ENCODE measurements at places on chromosomes 13 and 19.

DNA sequence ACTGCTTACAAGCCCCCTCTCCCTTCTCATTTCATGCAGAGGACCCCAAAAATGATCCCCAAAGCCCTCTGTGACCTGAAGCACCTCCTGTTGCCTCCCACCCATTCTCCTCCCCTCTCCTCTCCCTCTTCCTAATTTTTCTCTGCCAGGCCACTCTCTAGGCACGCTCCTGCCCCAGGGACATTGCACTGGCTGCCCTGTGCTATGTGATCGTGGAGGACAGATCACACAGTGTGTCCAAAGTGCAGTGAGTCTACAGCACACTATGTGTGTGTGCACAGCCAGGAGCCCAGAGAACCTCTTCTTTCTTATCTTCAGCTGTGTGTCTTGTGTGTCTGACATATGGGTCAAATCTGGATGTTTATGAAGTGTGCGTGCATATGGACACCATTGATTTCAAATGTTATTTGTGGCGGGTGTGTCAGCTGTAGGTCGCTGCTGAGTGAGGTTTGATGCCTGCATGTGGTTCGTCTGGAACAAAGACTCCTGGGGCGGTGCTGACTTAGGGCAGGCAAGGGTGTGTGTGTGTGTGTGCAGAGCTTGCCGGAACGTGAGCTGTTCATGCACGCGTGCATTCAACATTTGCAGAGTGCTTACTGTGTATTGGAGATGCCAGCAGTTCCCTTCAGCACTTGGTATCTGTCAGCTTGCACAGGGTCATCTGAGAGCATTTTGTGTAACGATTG lies 2.1 kb upstream of the KLHL26 start:
- no peak for DNase-seq

- DNase-seq: no peak
Observed at GRCh38 chr19:15843203-15843893, 27.9 kb upstream of the OR10H1 start.

DNA sequence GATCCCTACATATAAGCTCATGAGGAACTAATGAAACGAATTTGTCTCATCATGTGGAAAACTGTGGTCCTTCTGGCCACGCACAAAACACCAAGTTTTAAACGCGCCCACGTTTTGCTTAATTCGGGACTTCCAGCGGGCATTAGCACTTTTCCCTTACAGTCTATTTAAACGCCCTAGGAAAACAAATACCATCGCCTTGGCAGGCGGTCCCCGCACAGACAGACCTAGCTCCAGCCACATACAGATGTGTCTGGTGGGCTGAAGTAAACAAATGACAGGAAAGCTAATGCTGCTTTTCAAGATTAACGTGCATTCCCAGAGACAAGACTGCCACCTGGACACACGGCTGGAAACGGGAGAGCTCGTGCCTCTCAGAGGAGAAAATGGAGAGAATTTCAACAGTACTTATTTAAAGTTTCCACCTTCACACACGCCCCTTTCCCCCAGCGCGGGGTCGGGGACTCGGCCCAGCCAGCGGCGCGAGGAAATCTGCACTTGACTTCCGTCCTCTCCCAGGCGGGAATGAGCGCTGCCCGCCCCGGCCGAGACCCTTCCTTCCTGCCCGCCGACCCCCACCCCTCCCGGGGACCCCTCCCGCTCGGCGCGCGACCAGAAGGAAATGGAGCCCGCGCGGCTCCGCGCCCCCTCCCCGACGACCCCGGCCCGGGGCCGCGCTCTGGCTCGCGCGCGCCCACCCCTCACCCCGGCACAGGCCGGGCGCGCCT lies 931 bp downstream of the USP12 start:
- DNase-seq: no peak

- no peak for DNase-seq
Observed at GRCh38 chr13:68806125-68806524, 1301.5 kb upstream of the ATXN8OS start.

DNA sequence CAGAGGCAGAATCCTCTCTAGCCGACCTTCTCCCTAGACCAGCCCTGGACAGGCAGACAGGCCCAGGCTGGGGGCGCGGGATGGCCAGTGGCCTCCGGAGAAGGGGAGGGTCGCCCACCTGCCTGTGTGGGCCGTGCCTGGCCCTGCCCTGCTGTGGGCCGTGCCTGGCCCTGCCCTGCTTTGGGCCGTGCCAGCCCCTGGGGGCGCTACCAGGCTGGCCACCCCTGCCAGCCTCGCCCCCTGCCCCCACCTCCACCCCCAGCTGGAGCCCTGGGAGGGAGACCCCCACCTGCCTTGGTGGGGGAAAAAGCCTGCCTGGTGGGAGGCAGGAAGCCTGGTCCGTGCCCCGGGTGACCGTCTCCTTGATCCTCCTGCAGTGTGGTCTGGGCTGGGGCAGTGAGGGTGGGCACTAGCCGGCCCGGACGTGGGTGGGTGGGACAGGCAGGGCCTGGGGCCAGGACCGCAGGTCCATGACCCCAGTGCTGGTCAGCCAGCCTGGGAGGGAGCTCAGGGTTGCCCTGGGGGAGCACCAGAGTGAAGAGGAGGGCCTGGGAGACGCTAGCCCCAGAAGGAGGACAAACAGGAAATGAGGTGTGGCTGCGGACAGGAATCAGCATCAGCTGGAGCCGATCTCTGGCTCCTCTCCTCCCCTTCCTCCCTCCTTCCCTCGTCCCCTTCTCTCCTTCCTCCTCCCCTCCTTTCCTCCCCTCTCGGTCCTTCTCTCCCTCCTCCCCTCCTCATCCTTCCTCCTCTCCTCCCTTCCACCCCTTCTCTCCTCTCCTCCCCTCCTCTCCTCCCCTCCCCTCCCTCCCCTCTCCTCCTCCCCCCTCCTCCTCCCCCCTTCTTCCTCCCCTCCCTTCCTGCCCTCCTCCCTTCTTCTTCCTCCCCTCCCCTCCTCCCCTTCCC lies 5.1 kb upstream of the MKNK2 start:
- DNase-seq: no peak

DNA sequence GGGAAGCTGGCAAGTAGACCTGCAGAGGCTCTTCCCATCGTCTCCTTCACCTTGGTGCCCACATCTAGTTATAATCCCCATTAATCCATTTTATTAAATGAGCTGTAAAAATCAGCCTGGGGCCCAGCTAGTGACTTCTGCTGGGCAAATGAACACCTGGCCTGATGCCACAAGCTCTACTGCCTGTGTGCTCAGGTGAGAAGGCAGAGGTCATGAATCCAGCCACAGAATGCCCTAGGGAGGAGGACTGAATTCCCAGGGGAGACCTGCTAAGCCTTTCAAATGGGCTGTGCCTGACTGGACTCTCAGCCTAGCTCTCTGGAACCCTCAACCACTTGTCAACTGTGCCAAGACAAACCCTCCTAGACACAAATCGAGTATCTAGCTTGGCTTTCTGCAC lies 74.0 kb downstream of the PDS5B start:
- no peak for DNase-seq

DNA sequence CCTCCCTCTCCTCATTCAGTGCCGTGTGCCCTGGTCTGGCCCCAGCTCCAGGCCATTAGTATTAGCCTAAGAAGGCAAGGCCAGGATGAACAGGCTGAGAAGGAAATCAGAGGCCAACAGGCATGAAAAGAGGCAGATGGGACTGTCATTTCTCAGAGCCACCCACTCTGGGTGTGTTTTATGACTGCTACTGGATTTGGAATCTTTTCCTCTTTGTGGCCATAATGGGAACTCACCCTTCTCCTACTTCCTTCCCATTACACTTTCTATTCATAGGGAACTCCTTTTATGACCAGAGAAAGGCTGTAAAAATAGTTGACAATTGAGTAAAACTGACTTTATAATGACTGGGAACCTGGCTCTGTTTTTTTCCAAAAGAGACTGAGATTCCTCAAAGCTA lies 17.7 kb downstream of the CEACAM8 start:
- no peak for DNase-seq

DNA sequence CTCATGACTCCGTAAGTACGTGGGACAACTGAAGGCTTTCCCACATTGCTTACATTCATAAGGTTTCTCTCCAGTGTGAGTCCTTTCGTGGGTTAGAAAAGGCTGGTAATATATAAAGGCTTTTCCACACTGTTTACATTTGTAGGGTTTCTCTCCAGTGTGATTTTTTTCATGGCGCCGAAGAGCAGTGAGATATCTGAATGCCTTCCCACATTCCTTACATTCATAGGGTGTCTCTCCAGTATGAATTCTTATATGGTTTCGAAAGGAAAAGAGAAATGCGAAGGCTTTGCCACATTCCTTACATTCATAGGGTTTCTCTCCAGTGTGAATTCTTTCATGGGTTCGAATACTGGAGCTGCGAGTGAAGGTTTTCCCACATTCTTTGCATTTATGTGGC lies 29.5 kb downstream of the ZNF490 start:
- no peak for DNase-seq

DNA sequence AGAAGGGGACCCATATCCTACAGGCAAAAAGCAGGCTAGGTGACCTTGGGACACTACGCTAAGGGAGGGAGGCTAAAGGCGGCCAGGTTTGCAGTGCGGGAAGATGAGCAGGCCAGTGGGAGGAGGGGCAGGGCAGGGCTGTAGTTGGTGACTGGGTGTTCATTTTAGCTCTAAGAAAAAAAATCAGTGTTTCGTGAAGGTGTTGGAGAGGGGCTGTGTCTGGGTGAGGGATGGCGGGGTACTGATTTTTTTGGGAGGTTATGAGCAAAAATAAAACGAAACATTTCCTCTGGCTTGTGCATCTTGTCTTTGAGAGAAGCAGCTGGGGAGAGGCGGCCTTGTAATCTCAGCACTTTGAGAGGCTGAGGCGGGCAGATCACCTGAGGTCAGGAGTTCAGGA lies 4.3 kb upstream of the NUP62 start:
- DNase-seq: no peak

- DNase-seq: no peak
Observed at GRCh38 chr19:39847525-39847924, 1.3 kb upstream of the FBL start.

- DNase-seq: no peak
Observed at GRCh38 chr13:110341445-110342244, 34.6 kb downstream of the COL4A2 start.

DNA sequence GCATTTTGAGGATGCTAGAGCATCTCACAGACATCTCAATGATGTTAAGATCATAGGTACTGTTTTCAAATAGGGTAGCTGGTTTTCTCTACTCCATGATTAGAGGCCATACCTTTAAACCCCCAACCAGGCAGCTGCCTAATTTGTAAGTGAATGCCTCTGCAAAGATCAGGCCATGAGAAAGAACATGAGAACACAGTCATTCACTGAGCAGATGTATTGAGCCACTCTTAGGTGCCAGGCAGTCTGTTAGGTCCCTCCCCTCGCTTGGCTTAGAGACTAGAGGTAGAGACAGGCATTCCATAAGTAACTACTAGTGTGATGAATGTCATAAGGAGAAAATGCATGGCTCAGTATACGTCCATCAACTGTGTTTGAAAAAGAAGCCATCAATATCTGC lies 410.0 kb downstream of the FGF9 start:
- no peak for DNase-seq

DNA sequence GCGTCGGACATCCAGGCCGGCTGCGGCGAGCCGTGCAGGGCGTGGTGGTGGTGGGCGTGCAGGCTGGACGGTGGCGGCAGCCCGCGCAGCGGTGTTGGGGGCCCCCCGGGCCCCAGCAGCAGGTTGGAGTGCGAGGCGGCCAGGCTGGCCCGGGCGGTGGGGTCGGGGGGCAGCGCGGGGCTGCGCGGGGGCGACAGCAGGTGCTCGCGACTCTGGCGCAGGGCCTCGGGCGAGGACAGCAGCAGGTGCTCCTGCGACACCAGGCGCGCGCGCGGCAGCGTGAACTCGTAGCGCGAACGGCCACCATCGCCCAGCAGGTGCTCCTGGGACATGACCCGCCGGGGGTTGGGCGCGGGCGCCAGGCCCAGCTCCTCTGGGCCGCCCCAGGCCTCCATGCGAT lies 9.8 kb downstream of the SHISA7 start:
- no peak for DNase-seq

DNA sequence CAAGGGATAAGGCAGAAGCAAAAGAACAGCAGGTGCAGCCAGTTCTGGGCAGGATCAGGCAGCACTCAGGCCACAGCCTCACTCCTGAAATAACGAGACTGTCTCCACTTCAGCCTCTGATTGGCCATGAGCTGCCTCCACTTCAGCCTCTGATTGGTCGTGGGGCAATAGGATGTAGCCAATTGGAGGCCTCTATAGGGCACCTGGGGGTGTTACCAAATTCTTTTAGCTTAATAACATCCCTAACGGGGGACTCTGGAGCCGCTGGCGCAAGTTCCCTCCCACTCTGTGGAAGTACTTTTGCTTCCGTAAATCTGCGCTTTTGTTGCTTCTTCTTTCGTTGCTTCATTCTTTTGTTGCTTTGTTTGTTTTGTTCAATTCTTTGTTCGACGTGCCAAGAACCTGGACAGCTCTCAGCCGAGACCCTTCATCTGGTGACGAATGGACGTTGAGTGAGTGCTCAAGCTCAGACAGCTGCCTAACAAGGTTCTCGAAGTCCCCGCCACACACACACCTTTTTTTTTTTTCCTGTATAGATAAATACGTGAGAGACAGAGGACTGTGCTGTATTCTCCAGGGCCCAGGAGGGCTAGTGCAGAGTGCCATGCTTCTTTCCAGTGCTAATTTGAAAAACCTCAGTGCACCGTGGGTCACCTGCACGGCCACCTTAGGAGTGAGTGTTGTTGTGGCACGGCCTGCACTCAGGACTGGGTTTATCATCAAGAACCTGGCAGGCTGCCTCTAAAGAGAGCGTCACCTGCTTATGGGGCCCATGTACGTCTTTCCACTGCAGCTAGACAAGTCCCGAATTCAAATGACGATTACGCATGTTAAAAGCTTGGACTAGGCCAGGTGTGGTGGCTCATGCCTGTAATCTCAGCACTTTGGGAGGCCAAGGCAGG lies 32.0 kb upstream of the TUBGCP3 start:
- DNase-seq: no peak

DNA sequence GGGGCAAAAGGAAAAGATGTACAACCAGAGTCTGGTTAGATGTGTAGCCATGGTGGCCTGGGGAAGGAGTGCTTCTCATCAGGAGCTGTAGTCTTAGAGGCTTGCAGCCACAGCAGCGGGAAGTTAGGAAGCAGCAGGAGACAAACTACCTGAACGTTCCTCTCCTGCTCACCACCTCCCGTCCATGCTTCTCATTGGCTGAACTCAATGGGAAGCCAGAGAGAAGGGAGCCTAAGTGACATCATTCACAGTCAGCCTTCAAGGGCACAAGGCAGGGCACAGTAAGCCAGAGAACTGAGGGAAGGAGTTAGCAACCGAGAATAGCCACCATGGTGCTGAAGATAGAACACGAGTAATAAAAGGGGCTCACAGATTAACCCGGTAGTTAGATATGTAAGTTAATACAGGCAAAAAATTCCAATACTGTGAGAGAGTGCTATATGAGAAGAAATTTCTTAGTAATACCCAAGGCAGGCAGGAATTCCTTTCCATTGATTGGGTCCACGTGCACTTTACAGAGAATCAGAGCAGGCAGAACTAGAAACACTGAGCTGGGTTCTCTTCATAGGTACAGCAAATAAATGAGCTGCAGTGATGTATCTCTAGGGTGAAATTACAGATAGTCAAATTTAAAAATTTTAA lies 391.5 kb upstream of the DACH1 start:
- no peak for DNase-seq

- DNase-seq: no peak
Observed at GRCh38 chr13:110089100-110089499, 217.9 kb downstream of the COL4A1 start.

GRCh38 chr19:31553846-31554215 lies 204.6 kb upstream of the TSHZ3 start:
- no peak for DNase-seq
